Hematopoietic multipotent progenitor cell treated with erythropoietin and hydrocortisone succinate and interleukin-3 and kit ligand, for 4 days (in vitro differentiated cells): ENCODE measurements at places on chromosomes 6 and 20.
A peak's percentile ranks its signal among the peaks of the same experiment; 100 is the strongest.

DNA sequence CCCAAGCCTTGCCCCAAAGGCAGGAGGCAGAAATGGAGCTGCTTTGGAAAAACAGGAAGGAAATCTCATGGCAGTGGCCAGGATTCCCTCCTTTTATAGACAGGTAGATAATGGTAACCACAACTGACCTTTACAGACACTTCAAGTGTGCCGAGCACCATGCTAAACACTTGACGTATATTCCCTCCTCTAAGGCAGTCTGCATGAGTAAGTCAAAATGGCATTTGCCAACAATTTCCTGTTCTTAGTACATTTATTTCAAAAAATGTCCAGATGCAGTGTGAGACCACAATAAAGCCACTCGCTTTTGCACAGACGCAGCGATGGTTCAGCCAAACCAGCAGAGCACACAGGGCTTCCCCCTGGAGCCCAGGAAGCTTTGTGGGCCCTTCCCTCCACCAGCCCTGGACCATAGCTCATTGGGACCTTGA lies 16.5 kb upstream of the GPR6 start:
- DNase-seq, result peak; percentile 10

- peak; percentile 74 for DNase-seq
Measured at GRCh38 chr6:157644043-157644810, 178.8 kb upstream of the SNX9 start.

DNA sequence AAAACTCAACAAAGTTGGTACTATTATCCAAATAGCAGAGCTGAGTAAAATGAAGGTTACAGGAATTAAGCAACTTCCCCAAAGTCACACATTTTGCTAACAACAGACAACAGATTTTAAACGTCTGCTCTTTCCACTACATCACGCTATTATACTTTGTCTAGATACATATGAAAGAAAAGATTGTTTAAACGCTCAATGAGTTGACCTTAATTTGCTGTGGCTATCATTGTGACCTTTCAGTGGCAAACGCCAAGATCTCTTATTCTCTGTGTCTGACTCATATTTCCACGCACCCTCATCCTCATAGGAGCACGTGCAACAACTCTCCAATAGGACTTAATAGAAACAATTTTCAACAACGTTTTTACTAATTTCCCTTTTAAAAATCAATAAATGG lies 540.1 kb downstream of the MAFB start:
- DNase-seq, result no peak

DNA sequence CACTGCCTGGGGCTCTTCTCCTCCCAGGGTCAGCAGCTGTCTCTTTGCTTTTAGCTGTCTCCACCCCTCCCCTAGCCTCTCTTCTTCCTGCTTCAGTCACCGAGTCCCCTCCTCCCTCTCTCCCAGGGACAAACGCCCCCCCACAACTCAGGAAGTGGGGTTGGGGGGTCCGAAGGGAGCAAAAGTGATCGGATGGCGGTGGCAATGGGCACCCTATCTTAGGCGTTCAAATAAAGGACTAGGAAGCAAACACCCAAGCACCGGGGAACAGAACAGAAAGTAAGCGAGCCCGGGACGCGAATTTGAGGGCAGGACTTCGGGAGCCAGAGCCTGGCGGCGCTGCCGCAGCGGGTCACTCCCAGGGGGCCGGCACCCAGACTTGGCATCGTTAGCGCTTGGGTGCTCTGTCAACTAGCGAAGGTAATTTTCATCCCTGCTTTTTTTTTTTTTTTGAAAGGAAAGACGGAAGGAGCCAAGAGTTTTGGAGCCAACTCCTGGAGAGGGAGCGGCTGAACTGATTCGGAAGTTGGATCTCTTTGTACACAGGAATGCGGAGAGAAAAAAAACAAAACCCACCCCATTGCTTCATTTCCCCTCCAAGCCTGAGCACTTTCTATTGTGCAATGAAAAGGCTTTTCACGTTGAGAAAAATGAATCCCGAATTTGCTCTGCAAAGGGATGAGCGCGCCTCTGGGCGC lies 815 bp upstream of the ITPR3 start:
- DNase-seq, result peak; percentile 56

DNA sequence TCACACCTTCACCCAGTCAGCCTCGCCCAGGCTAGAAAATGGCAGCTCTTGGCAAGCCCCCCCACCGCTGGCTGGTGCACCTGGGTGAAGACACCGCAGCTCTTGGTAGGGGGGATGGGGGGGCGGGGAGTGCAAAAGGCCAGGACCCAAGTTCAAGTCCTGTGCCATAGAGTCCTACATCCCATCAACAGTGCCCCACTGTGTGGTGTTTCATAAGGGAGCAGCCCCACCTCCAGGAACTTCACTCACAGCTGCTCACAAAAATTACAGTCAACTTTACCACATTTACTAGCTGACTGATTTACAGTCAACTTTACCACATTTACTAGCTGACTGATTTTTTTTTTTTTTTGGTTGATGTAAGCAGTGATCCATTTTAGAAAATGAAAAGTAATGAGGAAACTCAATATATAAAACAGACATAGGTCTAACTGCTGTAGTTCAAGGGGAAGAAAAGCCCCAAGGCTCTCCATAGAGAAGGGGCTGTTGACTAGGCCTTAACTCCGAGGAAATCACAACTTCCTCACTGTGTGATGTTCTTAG lies 208.9 kb upstream of the SNX9 start:
- peak; percentile 51 for DNase-seq

GRCh38 chr6:144315981-144316861 lies 31.1 kb downstream of the UTRN start:
- DNase-seq, result no peak

GRCh38 chr6:81859884-81860283 lies 107.4 kb upstream of the TENT5A start:
- no peak for DNase-seq

GRCh38 chr20:36791862-36792261 lies 18.3 kb upstream of the DSN1 start:
- no peak for DNase-seq

GRCh38 chr6:153044295-153044694 lies 41.8 kb upstream of the MTRF1L start:
- DNase-seq, result no peak

DNA sequence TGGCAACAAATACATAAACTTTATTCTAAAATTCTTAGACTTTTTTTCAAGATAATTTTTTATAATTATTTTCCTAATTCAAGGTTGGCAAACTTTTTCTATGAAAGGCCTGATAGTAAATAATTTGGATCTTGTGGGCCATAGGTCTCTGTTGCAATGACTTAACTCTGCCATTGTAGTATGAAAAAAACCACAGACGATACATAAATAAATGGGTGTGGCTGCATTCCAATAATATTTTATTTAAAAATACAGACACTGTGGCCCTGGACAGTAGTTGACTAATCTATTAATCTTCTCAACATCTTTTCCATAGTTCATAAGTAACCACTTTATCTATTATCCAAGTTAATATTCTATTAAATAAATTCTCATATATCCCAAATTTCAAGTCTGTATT lies 281.1 kb downstream of the SYNE1 start:
- DNase-seq, result no peak

GRCh38 chr6:149935246-149935645 lies 6.6 kb upstream of the ULBP2 start:
- DNase-seq, result no peak

DNA sequence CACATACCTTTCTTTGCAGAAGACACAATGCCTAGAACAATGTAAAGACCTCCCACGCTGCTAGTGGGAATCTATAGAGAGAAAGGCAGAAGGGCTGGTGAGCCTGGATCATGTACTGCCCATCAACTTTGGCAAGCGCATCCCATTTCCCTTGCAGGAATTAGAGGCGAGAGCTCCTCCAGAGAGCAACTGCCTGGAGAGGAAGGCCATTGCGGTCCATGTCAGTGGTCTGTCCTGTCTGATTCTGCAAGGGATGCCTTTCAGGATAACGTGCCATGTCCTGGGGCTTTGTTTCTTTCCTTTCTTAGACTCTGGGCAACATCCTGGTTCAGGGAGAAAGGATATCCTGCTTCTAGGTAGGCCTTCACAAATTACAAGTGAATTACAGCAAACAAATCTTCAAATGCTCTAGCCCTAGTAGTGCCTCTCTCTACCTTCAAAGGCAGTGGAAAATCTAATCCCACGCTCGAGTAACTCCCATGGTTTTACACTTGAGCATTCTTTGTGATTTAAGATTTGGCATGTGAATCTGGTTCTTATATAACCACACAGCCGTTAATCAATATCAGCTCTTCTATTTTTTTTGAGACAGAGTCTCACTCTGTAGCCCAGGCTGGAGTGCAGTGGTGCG lies 38.5 kb downstream of the GCNT2 start:
- no peak for DNase-seq

- DNase-seq, result no peak
Measured at GRCh38 chr6:157726892-157727628, 96.0 kb upstream of the SNX9 start.

DNA sequence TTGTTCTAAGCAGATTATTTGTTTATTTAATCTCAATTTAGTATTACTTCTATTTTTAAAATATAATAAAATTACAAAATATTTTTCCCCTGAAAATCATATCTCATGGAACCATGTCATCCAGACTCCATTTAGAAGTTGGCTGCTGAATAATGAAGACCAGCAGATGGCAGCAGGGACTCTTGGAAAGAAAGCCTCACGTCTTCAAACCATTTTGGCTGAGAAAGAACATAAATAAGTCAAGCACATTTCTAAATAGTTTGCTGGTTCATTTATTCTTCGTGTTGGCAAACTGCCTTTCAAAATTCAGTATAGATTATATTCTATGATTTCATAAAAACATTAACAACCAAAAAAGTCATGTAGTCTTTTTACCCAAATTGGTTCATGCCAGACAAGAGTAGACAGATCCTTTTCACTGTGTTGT lies 71.7 kb downstream of the RCAN2 start:
- DNase-seq, result peak; percentile 87

DNA sequence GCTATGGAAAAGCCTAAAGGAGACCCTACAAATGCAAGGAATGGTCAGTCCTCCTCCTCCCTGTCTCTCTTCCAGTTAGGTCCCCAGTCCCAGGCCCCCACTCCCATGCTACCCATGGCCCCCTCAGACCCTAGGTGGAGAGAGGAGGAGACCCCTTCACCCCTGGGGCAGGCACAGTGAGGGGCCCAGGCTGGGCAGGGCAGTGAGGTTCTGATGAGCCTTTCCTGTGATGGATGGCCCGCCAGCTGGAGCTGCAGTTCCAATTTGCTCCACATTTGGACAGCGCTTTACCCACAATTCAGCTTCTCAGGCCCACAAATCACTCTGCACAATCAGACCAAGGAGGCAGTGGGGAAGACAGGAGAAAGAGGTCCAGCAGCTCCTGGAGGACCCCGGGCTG lies 37.3 kb upstream of the MLN start:
- DNase-seq, result peak; percentile 28
